ENCODE measurements at places on chromosomes 11 and 22.

DNA sequence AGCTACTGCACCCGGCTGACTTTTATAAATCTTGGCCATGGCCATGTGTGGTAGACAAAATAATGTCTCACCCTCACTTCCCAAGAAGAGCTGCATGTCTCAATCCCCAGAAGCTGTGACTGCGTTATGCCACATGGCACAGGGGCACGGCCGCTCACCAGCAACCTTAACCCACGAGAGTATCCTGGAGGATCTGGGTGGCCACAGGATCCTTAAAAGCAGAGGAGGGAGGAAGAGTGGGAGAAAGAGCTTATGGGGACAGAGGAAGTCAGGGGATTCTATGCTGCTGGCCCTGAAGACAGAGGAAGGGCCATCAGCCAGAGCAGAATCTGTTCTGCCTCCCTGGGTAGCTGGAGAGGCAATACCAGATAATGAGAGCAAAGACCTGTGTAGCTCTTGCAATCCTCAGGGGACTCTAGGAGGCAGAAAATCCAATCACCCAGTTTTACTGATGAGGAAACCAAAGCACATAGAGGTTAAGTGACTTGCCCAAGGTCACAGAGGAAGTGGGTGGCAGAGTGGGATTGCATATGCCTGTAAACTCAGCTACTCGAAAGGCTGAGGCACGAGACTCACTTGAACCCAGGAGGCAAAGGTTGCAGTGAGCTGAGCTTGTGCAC is 55.3 kb downstream of the CELSR1 start:
- DNase-seq = no peak

GRCh38 chr11:46363455-46364005 is 16.3 kb downstream of the DGKZ start:
- peak; percentile 50 for DNase-seq

- DNase-seq = no peak
These were observed 52.5 kb upstream of the CARD18 start for GRCh38 chr11:105192115-105192514.

GRCh38 chr11:26247340-26247739 is 84.6 kb upstream of the ANO3 start:
- peak; percentile 78 for DNase-seq

- DNase-seq = no peak
These were observed 426.6 kb downstream of the LARGE1 start for GRCh38 chr22:33493476-33494205.

- no peak for DNase-seq
These were observed 855.9 kb downstream of the TBC1D22A start for GRCh38 chr22:47618180-47619010.

GRCh38 chr11:68011051-68011943 is 1.2 kb downstream of the ALDH3B1 start:
- DNase-seq = no peak

DNA sequence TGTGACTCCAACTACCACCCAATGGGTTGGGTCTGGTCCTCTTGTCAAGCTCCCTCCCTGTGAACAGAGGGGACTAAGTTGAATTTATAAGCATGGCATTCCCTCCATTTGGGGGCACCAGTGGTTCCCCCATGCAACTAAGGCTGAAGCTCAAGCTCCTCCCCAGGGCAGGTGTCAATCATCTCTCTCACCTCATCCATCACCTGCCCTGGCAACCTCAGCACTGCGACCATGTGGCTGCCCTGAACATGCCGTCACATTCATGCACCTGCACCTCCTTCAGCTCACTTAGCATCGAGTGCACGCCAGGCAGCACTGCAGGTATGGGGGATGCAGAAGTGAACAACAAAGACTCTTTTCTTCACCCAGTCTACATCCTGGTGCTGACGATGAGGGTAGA is 799.3 kb downstream of the TBC1D22A start:
- DNase-seq = no peak

GRCh38 chr22:43442386-43443151 is 30.8 kb downstream of the MPPED1 start:
- no peak for DNase-seq

DNA sequence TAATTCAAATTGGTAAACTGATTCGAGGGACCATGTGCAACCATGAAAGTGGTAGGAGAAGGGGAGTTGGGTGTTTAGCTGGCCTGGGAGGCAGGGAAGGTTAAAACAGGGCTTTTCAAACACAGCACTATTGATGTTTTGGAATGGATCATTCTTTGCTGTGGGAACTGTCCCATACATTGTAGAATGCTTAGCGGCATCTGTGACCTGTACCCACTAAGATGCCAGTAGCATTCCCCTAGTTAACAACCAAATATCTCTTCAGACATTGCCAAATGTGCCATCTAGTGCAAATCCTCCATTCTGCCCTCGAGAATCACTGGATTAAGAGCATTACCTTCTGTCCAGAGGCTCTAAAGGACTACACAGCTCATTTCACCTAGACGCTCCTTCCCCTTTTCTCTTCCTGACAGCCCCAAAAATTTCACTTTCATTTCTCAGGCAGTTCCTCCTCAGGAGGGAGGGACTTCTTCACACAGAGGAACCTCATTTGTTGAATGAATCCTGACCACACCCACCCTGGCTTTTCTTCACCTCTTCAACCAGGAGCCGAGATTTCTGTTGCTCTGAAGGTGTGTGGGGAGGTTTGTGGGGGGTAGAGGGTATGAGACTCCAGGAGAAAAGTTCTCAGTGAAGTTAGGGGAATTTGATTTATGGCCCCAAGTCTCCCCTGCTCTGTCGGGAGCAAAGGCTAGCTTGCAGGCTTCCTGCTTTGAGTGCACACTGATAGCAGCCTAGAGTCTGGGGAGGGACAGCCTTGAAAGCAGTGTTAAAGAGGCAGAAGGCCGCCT is at the start of gene TRIM34:
Gene TRIM34, plus strand, starts transcription at position 513 of the 791 bp plus-strand sequence. CDS start 7,331 bp downstream, outside the sequence.
- peak; percentile 46 for DNase-seq

- DNase-seq = no peak
These were observed 74.2 kb downstream of the SWAP70 start for GRCh38 chr11:9738116-9738515.

- DNase-seq = no peak
These were observed 1237.8 kb downstream of the BRD1 start for GRCh38 chr22:48589901-48590300.

DNA sequence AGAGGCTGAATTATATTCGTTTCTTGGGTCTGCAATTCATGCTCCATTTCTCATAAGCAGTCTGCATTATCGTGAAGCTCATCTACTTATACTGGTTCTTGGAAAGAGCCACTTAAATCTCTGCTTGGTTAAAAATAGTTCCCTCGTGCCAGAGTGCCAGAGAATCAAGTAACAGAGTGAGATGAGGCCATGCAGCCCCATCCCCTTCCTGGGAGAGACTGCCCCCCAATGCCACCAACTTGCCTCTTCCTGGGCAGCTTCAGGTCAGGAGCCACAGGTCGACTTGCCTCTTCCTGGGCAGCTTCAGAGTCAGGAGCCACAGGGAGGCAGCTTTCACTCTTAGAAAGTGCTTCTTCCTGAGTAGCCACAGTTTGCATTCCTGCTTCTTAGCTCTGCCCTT is 223.9 kb upstream of the ZBED5 start:
- DNase-seq = no peak

DNA sequence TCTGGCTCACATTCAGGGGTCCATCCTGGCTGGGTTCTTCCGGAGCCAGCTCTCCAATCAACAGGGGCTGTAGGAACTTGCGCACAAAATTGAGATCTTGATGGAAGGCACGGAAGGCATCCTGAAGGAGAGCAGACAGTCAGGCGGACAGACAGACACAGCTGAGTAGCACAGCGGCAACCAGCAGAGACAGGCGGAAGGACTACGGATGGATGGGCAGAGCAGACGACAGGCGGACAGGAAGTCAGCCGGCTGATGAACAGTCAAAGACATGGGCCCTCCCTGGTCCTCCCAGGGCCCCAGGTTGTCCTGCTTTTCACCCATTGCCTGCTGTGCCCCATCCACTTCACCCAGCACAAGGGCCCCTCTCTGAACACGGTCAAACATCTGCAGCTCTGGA is 11.3 kb downstream of the FADS3 start:
- DNase-seq = no peak

DNA sequence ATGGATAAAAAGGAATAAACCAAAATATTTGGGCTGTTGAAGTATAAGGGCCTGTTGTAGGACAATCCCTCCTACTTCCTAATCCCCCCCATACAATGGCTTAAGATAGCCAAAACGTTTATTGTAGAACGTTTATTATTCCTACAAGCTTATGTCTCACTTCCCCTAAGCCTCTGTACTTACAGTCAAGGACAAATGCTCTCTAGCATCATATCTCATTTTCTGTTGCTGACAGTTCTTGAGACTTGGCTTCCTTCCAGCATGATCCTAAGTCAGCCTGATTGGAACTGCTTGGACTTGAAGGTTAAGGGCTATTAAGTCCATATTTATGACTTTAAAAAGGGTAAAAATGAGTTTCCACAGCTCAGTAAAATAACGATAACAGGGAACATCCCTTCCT is 8.8 kb downstream of the MISFA start:
- DNase-seq = no peak

- no peak for DNase-seq
These were observed 4566.7 kb upstream of the OR11H1 start for GRCh38 chr22:10961043-10961860.

DNA sequence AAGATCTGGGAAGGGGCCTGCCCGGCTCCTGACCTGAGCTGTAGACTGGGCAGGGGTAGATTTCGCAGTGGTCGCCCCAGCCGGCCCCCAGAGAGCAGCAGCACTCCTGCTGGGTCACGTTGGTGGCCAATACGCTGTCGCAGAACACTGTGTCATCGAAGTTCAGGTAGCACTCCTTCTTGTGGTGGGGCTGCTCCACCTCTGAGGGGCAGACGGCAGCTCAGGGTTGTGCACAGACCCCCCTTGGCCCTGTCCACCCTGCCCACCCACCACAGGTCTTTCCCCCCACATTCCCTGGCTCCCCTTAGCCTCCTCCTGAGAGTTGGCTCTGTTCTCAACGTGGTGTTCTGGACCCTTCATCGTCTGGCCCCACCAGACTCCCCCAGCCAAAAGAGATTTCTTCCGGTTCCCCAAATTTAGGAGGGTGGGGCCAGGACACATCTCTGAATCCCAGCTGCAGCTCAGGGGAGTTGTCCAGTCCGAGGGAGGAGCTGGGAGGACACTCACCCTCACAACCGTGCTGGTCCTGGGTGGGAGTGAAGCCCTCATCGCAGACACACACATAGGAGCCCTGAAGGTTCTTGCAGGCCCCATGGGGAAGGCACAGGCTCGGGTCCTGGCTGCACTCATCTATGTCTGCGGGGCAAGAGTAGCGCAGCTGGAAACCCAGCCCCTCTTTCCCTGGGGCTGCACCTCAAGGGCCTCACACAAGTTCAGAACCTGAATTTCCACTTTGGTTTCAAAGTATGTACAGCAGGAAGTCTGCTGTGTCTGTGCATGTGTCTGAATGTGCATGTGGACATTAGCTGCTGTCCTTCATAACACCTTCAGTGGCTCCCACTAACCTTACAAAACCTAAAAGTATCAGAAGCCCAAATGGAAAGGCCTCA is 16.5 kb downstream of the SCYL1 start:
- DNase-seq = no peak

DNA sequence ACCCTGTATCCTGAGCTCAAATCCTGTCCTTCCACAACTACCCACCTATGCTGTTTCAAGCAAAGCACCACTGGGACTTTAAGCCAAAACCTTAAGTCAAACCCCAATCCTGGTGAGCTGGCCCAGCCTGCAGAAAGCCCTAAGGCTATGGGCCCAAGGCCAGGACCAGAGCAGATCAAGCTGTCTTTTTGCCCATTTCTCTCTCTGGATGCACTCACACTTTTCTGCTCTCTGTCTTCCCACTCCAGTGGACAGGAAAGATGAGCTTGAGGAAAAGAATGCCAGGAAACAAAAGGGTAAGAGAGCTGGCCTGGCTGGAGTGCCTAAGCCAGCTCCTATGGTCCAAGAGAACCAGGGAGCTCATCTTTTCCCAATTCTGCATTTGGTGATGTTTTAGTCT is 284.3 kb upstream of the ISX start:
- no peak for DNase-seq

DNA sequence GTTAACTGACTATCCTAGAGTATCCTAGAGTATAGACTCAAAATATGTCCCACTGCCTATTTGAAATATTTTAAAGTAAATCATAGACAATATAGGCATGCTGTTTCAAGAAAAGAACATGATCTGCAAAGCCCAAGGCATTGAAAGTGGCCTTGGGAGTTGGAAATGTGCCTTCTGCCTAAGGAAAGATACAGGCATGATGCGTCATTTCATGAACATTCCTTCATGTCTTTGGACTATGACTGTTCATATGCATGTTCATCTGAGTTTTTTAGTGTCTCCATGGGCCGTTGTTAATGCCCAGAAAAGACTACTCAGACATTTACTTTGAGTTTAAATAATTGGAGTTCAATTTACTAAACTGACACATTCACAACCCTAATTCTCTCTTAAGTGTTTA is 69.7 kb upstream of the PRDM11 start:
- no peak for DNase-seq

GRCh38 chr22:25624476-25624875 is 60.0 kb downstream of the GRK3 start:
- DNase-seq = no peak

DNA sequence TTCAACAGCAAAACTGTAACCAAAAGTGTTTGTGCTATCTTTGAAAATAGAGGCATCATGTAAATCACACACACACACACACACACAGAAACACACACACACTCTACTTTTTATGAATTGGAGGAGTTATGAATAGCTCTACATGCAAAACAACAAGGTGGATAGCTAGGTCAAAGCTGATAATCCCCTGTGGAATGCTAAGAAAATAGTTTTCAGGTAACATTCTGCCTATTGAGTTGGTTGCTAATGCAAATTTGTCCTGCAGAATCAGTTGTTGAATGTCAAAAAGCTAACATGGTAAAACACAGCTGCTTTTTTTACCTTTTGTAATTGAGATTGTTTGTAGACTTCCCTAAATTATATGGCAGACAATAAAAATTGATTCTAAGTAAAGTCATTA is 1658.4 kb upstream of the RAG2 start:
- DNase-seq = no peak

GRCh38 chr11:113729456-113729855 is 23.3 kb upstream of the TMPRSS5 start:
- DNase-seq = no peak

Data from GM04504 (cell line).